NCI-H524 treated with DMSO at 0.1 percent for 48 hours (cell line): ENCODE measurements at places on chromosomes 1 and 21.

DNA sequence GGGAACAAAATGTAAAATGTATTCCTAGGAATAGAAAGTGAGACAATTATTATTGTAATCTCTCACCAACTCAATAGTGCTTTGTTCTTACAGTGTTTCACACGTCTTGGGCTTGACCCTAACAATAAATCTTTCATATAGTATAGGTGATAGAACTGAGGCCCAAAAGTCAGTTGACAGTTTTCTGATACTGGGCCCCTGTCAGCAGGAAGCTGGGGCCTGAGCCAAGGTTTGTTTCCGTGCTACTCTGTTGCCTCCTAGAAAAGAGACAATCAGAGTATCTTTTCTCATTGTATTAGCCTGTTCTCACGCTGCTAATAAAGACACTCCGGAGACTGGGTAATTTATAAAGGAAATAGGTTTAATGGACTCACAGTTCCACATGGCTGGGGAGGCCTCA is 5.0 kb downstream of the RRP1B start:
- no peak for DNase-seq

- DNase-seq, result no peak
Measured at GRCh38 chr1:210332719-210333398, 4.2 kb downstream of the HHAT start.

GRCh38 chr1:103162360-103162759 is 54.0 kb upstream of the COL11A1 start:
- DNase-seq, result no peak

DNA sequence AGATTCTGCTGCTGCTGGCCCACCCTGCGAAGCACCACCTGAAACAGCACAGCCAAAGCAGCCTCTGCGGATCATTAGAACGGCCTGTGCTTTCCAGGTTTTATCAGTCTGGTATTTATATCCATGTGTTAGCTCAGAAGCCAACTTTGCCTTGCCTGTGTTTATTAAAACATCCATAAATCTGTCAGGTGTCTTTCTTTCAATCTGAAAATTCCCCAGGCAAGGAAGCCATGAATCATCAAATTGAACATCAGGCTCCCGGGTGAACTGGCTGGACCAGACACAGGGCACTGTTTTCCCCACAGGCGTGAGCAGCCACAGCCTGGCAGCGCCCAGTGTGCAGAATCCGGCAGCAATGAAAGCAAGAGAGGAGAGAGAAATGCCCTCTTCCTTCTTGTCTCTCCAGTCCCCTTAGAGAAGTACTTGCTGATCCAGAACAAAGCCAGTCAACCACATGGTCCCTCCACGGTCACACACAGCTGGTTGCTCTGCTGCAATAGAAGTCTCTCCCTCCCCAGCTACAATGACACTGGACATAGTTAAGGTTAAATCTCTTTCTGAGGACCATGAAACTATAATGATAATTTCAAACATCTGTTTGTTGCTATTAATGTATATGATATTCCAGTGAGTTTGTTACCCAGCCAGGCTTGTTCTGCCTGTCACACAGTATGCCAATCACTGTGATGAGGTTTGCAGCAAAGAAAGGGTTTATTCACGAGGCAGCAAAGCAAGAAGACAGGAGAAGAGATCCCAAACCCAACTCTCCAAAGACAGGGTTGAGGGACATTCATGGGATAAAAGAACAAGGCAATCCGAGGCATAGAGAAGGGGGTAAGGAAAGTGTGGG is 212.1 kb upstream of the FMN2 start:
- DNase-seq, result no peak

GRCh38 chr1:220032911-220033310 is 13.4 kb downstream of the EPRS1 start:
- no peak for DNase-seq

DNA sequence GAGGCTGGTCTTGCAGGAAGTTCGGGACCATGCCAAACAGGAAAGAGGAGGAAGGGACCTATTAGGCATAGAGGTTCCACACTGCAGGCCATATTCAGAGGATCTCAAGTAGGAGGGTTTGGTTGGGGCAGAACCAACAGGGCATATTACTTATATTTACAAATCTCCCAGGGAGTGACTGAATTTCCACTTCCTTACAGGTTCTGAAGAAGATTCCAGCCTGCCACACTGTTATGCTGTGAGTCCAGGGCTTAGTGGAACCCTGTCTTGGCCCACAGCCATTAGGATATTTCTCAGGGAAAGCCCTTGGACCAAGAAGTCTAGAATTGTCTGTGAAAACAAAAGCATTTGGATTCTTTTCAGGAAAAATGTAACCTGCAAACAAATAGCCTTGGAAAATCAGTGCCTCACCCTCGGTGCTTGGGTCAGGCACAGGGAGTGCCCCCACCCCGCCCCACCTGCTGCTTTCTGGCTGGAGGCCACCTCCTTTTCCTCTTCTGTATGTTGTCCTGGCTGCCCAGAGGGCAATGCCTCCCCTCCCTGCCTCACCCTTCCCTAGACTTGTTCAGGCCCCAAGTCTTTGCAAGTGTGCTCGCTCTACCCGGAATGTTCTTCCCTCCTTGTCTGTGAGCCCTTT is 41.0 kb upstream of the JUN start:
- no peak for DNase-seq

- no peak for DNase-seq
Measured at GRCh38 chr1:41171266-41171874, 70.7 kb downstream of the SCMH1 start.

- no peak for DNase-seq
Measured at GRCh38 chr1:182643699-182644098, 39.5 kb upstream of the RGS16 start.

- no peak for DNase-seq
Measured at GRCh38 chr1:149936170-149936991, at the start of gene MTMR11. MTMR11 (minus strand) TSS chr1:149936879; CDS start chr1:149936647, 232 bp downstream.

DNA sequence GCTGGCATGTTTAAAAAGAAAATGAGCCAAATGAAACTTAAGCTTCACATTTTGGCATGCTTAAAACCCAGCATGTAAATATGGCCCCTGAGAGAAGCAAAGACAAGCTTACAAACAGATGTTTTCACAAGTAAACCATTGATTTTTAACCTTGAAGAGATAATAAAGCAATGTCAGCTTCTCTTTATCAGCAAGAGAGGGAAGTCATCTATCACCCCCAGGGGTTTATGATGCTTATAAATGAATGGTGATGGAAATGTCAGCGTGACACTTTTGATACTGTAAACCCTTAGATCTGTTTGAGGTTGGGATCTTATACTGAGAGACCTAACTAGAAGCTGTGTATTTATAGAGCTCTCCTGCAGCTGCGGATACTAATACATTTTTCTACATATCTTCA is 471.3 kb downstream of the PLA2G4A start:
- no peak for DNase-seq

DNA sequence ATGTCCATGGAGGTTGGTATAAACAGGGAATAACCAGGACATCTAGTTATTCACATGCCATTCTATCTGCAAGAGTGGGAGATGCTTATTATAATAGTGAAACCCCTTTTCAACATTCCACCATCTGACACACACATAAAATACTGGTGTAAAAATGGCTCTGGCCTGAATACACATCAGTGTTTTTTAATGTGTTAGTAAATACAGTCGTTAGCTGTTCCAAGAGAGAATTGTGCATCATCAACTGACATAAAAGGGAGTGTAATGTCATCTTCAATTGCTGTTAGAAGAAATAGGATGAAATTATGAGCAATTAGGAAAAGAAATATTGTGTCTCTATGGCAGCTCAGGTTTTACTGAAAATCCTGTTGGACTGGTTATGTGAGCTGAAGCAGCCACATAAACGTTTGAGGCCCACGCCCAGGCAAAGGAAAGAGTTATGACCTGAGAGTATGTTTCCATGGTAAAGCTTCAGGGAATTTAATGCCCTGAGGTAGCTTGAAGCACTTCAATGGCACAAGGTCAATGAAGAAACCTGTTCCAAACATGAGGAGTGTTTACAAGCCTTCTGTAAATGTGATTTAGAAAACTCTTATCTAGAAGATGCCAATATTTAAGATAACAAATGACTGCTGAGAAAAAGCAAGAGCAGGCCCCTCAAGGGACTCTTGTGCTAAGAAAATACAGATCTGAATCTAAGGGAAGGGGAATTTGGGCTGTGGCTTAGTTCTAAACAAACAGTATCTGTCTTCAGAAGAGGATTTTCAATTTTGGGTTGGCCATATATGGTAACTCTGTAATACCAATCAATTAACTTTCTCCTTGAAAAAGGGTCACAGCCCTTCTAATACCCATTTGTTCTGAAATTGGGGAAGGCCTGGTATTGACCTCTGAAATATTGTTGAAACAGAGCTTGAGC is 384.3 kb downstream of the SEC16B start:
- DNase-seq, result no peak
